Activated CD8-positive, alpha-beta memory T cell treated with anti-CD3 and anti-CD28 coated beads, Interleukin-2, amount 10 ng/mL, durations not matched to agents 7 days and 5 days (primary cell): ENCODE measurements at places on chromosomes 13 and 19. TPM values are rescaled to one million over a fixed set of nuclear protein-coding genes. Genes with fewer than 3 reads are reported as not detected.

DNA sequence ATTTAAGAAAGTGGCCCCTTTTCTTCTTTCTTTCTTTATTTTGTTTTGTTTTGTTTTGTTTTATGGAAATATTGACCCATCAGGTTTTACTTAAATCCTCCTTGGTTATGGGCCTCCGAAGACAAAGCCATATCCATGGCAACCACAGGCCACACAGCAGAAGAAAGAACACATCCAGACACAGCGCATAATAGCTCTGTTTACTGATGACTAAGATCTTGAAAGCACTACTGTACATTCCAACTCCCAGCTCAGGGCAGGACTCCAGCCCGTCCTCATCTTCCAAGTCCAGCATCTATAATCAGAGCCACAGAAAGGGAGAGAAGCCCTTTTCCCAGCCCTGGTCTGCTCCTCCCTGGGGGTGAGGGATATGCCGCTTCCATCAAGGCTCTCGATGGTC is 84.3 kb downstream of the NUFIP1 start:
- no peak for DNase-seq

GRCh38 chr13:36214163-36214921 is at the start of gene SOHLH2:
Gene SOHLH2, minus strand, starts transcription at chr13:36214556. Its CDS starts 30 bp downstream, at chr13:36214526.
- no peak for DNase-seq

DNA sequence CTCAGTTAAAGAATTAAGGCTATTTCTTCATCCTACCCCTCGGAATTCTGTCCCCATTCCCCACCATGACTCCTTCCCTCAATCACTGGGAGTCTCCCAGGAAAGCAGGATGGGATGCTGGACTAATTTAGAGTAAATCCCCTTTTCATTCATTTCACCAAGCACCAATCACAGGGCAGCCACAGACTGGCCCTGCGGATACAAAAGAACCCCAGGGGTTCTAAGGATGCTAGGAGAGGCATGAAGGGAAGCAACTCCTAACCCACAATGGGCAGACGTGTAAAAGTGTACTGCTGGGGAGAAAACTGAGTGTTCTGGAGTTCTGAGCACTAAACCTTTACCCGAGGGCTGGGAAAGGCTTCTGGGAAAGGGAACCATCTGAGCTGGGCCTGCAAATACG is 3.0 kb downstream of the PEPD start:
- DNase-seq, result no peak

- DNase-seq, result peak; percentile 43
Observed at GRCh38 chr13:106619688-106620555, 52.0 kb upstream of the ARGLU1 start.

NEK5 gene
- total RNA-seq, result not detected

PEG3 gene
- total RNA-seq, result not detected

SOX1 gene
- total RNA-seq, result not detected

CYP4F2 gene
- total RNA-seq, result not detected
